ENCODE measurements at places on chromosomes 16 and 17.

- DNase-seq, result no peak
Observed at GRCh38 chr16:54361246-54361645, 74.7 kb upstream of the IRX3 start.

GRCh38 chr16:16033208-16033717 is 83.8 kb downstream of the ABCC1 start:
- no peak for DNase-seq

DNA sequence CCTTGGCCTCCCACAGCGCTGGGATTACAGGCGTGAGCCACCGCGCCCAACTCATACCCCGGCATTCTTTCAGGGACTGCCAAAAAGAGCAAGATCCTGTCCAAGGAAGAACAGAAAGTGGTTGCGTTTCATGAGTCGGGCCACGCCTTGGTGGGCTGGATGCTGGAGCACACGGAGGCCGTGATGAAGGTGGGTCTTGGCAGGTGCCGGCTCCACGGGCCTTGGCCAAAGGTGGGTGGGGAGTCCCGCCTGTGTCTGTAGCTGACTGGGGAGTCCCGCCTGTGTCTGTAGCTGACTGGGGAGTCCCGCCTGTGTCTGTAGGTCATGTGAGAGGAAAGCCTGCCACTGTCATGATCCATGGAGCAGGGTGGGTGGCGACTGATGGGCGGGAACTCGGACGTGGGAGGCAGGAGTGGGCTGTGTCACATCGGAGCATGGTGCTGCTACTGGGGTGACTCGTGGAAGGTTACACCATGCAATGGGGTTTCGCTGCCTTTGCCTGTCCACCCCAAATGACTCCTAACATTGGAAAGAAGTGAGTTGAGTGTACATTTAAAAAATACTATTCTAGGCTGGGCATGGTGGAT is 10.0 kb upstream of the RPL13 start:
- DNase-seq, result no peak

DNA sequence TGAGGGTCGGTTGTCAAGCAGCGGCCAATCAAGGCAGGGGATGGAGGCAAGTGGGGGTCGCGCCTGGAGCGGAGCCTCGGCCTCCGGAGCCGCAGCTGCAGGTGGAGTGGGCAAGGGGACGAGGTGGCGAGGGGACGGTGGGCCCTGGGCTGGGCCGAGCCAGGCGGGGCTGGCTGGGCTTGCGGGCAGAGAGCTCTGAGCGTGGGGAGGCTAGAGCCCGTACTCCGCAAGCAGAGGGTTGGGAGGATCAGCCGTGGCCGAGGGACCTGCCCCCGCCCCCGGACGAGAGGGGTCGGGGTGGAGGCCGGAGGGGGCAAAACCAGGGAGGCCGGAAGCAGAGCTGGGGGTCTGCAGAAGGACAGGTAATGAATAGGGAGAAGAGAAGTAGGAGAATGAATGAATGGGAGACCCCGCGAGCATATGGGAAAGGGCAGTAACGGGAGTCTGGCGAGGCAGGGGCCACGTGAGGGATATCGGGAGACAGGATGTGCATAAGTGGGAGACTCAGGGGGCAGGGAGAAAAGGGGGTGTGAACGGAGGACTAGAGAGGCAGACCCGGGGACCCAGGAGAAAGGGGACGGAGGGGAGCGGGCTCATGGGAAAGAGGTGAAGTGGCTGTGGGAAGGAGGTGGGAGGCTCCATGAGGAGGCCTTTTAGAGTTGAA is at the start of gene KATNB1:
Gene KATNB1, plus strand, starts transcription at position 16 of the 664 bp plus-strand sequence. CDS start 1,474 bp downstream, outside the sequence.
- no peak for DNase-seq

GRCh38 chr17:40534371-40535189 is 30.7 kb downstream of the CCR7 start:
- DNase-seq, result no peak

DNA sequence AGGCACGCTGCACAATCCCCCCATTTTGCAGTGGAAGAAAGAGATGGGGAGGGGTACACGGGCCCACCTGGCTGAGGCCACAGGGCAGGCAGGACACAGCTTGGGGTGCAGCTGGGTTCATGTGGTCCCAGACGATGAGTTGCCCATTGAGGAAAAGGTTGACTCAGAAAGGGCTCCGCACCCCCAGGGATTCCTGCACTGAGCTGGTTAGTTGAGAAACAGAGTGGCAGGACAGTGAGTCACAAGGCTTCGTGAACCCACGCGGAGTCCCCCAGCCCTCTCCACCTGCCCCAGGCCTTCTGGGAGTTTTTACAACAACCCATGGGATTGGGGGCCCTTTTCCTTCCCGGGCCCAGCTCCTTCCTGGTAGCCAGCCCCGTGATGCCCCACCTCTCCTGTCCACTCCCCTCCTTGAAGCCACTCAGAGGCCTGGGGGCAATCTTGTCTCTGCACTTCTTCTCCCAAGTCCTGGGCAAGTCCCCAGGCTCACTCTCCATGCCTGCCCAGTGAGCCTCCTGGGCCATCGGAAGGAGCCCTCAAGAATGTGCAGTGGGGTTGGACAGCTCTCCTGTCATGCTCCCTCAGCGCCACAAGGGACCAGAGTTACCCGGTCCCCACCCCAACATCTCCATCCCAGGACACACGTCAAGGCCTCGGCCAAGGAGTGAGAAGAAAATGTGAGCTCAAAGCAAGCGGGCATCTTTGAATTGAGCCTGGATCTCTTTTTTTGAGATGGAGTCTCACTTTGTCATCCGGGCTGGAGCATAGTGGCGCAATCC is 251.2 kb downstream of the PARN start:
- no peak for DNase-seq

DNA sequence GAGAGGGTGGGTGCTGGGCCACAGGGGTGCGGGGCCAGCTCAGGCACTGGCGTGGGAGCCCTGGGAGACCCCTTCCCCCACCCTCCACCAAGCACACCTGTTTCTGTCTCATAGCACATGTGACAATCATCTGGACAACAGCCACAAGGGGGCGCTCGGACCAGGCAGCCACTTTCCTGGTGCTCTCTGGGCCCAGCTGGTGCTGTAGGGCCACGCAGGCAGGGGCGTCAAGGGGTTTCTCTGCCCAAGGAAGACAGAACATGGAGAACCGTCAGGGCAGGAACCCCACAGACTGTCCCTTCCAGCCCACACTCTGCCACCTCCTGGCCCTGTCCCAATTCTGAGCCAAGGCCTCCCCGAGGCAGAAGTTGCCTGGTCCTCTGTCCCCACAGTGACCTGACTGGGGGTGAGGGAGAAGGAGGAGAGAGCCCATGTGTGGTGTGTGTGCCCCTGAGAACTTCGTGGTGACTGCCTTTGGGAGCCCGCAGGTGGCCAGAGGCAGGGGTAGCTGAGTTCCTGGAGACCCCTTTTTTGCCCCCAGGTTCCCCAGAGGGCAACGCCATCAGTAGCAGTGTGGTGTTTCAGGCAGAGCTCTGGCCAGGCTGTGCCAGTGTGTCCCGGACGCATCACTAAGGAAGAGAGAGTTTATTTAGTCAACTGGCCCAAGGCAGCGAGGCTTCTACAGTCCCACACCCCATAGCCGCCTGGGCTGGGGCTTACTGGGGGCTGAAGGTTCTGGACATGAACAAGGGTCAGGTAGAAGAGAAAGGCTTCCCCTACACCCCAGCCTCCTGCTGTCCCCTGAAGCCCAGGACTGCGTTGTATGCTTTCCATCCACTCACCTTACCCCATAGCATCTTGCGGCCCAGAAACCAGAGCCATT is 3.1 kb upstream of the SETD6 start:
- peak; percentile 89 for DNase-seq

DNA sequence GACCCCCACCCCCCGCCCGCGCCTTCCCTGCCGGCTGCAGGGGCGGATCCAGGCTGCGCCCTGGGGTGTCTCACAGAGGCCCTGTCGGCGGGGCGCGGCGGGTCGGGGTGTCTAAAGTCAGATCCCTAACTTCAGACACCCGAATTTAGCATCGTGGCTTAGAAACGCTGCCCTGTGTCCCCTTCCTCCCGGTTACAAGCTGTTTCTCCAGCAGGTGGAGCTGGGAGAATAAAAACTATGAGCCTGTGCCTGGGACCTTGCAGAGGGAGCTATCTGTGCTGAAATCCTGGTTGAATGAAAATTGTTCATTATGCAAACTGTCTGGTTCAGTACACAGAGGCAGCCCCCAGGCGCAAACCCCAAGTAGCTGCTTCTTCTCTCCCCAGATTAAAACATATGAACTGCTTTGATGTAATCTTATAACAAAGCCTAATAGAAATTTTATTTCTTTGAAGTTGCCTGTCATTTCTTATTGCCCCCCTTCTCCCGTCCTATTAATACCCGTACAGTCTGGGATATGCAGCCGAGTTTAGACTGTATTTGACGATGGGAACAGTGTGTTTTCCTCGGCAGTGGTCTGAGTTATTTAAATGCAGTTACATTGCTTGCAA is 79.0 kb downstream of the RPA1 start:
- DNase-seq, result peak; percentile 7

DNA sequence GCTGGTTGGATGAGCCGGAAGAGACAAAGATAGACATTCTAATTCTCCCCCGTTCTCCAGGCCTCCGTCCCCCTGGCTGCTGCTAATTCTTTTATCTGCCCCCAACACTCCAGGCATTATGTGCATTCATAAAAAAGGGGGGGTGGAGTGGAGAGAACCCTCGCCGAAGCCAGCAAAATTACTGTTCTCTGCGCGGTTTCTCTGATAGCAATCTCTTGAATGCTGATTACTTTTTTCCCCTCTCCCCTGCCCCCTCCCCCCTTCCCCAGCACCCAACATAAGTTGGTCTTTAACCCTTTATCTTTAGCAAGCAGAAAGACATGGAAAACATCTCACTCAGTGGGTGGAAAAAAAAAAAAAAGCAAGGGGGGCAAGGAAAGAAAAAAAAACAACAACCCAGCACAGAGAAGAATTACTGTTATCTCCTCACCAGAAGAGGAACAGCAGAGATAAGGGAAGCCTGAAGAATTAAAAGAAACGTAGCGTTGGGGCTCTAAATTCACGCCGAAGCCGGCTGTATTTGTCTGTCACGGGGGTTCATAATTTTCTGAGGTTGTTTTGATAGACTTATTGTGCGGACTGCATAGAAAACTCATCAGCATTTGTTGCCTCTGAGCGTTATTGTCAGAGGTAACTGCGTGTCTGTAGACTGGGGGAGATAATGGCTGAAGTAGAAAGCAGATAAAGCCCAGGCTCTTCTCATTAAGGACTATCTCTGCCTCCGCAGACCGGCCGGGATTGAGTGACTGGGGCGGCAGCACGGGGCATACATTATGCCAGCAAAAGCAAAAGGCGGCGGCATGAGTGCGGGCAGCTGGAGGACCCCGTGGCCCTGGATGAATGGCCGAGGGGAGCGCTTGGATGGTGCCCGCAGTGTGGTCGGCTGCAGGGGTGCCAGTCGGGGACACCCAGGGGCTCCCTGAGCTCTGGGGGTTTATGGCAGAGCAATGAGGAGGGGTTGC is 126.9 kb downstream of the MRM1 start:
- DNase-seq, result peak; percentile 30

GRCh38 chr17:69223809-69224208 is 4.8 kb downstream of the ABCA10 start:
- DNase-seq, result no peak

DNA sequence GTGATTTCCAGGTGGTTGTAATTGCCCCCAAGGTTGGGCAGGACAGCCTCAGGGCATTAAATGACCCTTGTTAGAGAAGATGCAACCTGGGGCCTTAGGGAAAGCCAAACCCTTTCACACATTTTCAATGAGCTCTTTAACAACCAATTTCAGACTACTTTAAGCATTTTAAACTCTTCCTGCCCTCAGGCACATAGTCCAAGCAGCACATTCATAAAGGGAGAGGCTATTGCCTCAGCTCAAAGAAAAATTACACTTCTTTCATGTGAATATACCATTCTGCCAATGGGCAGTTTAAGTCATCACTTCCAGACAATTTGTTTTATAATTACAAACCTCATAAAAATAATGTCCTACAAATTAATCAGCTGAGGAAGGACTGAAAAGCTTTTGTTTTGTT is 544.5 kb downstream of the NPIPA7 start:
- no peak for DNase-seq

DNA sequence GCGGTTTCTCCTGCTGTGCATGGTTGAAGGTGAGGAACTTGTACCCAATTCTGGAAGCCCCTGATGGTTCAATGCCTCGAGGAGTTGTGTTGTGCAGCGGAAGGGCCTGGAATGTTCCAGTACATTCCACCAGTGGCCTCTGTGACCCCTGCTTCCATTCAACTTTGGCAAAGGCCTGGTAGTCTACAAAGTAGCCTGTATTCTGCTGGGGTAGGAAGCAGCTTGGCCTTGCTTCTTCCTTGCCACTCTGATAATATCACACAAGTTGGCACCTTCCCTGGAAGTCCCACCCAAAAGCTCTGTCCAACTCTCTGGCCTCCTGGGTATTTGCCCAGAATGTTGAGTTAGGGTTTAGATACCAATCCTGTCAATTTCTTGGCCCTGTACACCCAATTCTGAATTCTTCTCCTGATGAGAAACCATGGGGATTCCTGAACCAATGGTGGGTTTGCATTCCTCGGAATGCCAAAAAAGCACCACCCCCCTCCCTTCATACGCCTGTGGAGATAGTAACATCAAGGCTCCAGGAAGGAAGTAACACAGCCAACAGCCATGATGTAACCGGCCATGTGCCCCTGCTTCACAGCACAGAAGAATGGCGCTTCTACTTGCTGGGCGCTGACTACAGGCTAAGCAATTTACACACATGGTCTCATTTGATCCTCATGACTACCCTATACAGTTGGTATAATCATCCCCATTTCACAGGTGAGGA is 11.8 kb upstream of the FAM117A start:
- no peak for DNase-seq
